ENCODE measurements at places on chromosomes 1 and 21.

- no peak for DNase-seq
Measured at GRCh38 chr1:83694449-83694848, 304.5 kb downstream of the TTLL7 start.

DNA sequence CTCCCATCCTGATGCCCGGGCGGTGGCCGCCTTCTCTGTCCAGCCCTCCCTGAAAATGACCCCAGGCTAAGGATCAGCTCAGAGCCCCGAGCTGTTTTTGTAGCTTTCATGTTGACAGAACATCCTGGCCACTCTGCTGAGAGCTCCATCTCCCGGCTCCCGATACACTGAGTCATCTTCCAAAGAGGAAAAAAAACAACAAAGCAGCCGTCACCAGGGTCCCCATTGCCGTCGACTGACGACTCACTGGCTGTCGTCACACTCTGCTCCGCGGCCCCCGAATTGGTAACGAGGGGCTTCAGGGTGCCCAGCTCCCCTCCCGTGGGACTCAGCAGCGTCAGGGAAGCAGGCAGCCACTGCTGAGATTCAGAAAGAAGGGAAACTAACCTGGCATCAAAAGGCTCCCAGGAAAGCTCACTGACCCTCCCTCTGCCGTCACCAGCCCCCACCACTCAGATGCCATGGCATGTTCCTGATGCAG, 67.2 kb downstream of the CD46 start:
- DNase-seq = no peak

DNA sequence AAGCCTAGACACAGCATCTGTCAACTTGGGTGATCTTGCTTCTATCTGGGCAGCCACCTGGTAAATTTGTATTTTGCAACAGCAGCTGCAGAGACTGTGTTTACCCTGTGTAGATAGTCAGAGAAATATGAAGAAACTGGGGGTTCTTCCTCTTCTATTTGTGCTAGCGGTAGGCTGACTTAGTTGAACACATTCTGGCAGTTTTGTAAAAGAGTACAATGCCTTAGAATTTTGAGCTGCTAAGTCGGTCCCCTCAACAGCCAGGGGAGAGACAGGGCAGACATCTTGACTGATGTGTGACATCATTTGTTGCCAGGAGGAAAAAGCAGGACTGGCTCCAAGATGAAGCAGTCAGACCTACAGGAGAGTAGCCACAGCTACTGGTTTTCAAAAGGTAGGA, 53.7 kb downstream of the KCNJ6 start:
- DNase-seq = no peak

DNA sequence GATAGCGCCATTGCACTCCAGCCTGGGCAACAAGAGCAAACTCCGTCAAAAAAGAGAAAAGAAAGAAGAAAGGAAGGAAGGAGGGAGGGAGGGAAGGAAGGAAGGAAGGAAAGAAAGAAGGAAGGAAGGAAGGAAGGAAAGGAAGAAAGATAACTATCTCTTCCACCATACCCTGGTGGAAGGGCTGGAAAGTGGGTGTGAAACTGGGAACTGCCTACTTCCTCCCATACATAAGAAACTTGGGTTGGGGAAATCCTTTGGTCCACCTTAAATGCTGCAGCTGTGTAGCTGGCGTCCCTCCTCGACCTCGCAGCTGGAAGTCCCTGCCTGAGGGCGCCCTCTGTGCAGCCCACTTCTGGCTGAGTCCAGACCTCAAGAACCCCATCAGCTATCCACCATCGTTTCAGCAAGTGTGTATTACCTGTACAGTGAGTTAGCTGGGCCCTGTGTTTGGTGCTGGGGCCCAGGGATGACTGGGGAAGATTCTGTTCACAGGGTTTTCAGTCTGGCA, 4.6 kb upstream of the FAM167B start:
- DNase-seq = no peak

DNA sequence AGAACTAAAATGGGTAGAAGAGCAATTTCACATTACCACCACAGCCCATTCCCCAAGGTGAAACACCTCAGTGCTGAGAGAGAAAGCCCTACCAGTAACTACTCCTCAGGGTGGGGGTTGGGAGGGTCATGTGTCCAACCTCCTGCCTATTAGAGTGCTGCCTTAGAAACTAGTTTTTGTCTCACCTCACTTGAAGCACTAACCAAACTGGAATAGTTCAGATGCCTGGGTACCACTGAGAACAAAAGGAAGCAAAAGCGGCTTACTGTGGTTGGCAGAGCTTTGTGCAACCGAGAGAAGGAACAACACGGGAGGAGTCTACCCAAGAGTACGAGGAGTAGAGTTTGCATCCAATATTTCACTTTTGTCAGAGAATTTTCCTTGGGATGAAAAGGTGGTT, 1207.5 kb upstream of the ADGRL2 start:
- DNase-seq = no peak

GRCh38 chr1:55697997-55698535, 482.9 kb upstream of the USP24 start:
- DNase-seq = no peak

GRCh38 chr1:32316903-32317277, 19.1 kb downstream of the MARCKSL1 start:
- DNase-seq = no peak

- DNase-seq = no peak
Measured at GRCh38 chr1:172646653-172647052, 12.2 kb upstream of the FASLG start.

- no peak for DNase-seq
Measured at GRCh38 chr1:17194615-17195528, 10.1 kb upstream of the PADI1 start.

GRCh38 chr1:63621075-63621474, 27.9 kb downstream of the PGM1 start:
- DNase-seq = no peak

GRCh38 chr1:156624814-156625435, 5.7 kb downstream of the HAPLN2 start:
- no peak for DNase-seq

DNA sequence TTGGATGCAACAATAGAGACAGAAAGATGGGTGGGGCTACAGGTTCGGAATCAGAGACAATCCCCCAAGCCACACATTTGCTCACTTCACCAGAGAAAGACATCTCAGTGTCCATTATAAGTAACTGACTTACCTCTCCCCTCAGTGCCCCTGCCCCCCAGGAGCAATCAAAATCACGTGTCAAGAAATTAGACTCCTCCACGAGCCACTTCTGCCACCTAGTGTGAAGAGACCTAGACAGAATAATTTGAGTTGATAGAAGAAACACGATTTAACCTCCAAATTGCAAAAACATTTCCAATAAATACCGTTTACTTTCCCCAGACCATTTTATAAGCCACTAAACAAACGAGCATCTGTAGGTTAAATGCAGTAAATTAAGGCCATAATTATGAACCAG, 123.2 kb downstream of the SLC30A10 start:
- DNase-seq = no peak

DNA sequence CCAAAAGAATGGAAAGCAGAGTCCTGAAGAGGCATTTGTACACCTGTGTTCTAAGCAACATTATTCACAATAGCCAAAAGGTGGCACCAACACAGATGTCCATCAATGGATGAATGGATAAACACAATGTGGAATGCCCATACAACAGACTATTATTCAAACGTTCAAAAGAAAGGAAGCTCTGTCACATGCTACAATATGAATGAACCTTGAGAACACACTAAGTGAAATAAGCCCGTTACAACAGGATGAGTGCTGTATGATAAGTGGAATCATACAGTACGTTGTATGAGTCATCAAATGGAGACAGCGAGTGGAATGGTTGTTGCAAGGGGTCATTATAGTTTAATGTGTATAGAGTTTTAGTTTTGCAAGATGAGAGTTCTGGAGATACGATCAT, 80.1 kb downstream of the SH3BGR start:
- DNase-seq = no peak

DNA sequence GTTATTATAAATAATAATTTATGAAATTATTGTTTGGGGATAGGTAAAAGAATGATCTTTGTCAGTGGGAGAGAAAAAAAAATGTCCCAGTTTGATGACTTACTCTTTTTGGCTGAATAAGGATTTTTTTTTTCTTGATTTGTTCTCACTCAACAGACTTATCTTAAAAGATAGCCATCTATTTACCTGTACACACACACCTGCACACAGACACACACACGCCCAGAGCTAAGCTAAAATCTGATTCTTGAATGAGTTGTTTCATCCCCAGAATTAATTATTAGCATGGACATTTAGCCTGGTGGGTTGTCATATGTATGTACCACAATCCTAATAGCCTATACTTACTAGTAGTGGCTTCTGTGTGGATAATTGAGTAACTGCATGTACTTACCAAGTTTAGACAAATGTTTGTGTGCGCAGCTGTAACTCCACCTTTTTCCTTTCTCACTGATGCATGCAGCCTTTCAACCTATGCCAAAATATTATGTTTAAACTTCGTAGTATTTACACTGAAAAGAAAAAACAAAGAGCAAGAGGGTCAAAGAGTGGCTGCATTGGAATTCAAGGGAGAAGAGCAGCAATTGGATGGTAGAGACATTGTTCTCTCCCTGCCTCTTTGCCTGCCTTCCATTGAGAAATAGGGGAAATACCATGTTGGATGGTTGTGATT, 174.3 kb downstream of the ADGRL2 start:
- DNase-seq = no peak

GRCh38 chr1:115911294-115911693, 65.0 kb upstream of the SLC22A15 start:
- no peak for DNase-seq

GRCh38 chr21:41465176-41465781, 39.2 kb downstream of the MX1 start:
- DNase-seq = no peak

DNA sequence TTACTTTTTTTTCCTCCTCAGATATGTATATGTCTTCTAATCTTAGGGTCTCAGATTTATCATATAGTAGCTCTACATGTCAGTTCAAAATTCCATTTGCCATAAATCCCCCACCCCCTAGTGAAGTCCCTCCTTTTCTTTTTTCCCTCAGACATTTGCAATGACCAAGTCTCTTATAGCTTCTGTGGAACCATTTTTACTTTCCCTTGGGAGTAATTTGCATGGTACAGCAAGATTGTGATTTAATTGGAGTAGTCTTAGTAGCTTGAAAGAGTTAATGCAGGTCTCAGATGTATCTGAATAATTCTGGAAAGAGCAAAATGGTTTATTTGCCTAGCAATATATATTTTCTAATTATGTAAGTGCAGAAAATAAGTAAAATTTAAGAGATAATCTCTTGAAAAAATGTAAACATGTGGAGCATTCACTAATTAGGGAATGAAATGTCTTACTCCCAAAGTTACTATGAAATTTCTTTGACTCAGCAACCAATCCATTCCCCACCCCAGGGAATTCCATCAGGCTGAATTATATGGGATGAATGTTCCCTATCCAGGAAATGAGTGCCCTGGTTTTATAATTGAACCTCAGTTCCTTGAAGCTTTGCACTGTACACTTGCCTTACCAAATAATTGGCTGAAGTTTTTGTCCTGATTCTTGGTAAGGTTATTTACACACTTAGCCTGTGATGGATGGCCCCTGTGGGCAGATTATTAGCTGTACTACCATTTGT, 267.0 kb downstream of the DNM3 start:
- no peak for DNase-seq

GRCh38 chr1:21614419-21615115, 54.6 kb downstream of the RAP1GAP start:
- no peak for DNase-seq

DNA sequence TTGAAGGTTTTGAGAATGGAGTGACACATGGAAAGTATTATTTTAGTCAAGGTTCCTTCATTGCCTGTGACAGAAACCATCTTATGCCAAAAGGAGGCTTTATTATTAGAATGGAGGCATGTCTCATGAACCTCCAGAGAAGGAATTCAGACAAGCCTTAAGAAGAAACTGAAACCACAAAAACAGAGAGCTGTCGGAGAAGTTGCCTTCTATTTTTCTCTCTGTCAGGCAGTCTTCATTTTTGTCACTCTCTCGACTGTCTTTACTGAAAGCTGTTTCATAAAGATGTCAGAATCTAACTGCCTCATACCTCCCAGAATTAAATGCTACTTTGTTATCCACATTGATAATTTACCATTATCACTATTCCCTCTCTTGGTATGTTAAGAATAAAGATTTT, 434.7 kb upstream of the ADGRL4 start:
- no peak for DNase-seq

GRCh38 chr1:51669816-51670215, 52.9 kb downstream of the OSBPL9 start:
- no peak for DNase-seq

DNA sequence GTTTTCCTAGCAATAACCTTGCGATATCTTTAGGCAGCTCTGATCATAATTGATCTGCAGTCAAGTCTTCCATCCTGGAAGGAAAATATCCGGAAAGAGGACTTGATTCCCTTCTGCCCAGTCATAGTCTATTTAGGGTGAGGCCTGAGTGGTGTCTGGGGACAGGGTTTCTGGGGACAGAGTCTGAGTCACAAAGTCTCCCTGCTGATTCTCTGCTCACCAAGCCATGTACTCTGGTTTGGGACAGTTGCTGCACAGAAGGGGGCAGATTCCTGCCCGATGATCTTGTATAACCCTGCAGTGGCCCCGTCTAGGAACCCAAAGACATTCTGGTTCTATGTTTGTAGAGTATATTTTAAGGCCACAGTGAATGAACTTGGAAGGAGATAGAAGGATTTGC, 178.8 kb downstream of the KCNJ6 start:
- DNase-seq = no peak

DNA sequence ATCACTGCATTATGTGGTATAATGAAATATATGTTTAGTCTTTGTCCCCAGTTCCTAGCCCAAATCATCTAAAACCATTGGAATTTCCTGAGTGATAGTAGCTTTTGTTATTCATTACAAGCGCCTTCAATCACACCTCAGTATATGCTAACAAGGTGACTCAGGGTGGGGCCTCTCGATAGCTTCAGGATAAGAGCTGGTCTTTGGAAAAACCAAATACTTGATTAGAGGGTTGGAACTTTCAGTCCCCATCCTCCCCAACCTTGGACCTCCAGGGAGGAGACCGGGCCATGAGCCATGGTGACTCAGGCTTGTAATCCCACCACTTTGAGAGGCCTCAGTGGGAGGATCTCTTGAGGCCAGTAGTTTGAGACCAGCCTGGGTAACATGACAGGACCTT, 5.1 kb upstream of the BRDT start:
- no peak for DNase-seq

DNA sequence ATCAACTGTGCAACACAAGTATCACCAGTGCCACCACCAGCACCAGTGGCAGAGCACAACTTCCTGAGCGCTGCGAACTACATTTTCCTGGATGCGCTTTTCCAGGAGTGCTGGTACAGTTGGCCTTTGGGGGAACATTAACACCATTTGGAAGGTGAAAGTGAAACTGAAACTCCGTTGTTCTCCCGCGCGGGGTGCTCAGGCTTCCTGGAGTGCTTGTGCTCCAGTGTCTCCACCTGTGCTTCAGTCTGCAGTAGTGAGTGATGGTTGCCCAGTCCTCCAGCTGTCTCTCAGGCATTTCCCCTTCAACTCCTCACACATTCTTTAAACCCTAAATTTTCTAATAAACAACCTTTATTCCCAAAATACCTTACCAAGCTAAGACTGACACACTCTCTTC, 187.8 kb downstream of the LRRIQ3 start:
- DNase-seq = no peak

DNA sequence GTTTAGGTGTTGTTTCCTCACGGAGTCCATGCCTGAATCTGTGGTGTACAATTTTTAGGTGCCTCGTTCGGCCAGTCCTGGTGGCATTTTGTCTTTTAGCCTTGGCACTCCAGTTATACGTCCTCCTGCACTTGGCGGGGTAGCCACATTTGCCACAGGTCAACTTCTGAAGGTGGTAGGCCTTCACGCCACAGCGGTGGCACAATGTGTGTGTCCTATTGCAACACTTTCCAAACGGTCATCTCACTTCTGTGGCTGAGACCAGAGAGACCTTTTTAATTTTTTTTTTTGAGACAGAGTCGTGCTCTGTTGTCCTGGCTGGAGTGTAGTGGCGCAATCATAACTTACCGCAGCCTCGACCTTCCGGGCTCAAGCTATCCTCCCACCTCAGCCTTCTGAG, 49.1 kb downstream of the CAMTA1 start:
- no peak for DNase-seq

Measured in Right ventricle myocardium inferior (tissue), 1 donor.